ENCODE measurements at places on chromosomes 2 and 18. TPM values are rescaled to one million over a fixed set of nuclear protein-coding genes. Genes with fewer than 3 reads are reported as not detected.

EFHD1 gene
- 5.7 TPM for total RNA-seq

UGT1A8 gene
- total RNA-seq, result not detected

- peak overlapping the region; percentile 74 for H3K27ac ChIP-seq
- no peak overlapping the region for H3K4me3 ChIP-seq
- H3K4me1 ChIP-seq, result peaks cover 35% of the 10 kb centered on the region
These were observed 163.4 kb upstream of the NOSTRIN start for GRCh38 chr2:168639018-168639417.

- H3K27me3 ChIP-seq, result no peaks in the 10 kb centered on the region
- no peak for DNase-seq
- H3K36me3 ChIP-seq, result no peaks in the 10 kb centered on the region
- no peak overlapping the region for H3K4me3 ChIP-seq
- H3K4me1 ChIP-seq, result no peaks in the 10 kb centered on the region
These were observed 174.2 kb upstream of the TMEM200C start for GRCh38 chr18:6069539-6069938.

DNA sequence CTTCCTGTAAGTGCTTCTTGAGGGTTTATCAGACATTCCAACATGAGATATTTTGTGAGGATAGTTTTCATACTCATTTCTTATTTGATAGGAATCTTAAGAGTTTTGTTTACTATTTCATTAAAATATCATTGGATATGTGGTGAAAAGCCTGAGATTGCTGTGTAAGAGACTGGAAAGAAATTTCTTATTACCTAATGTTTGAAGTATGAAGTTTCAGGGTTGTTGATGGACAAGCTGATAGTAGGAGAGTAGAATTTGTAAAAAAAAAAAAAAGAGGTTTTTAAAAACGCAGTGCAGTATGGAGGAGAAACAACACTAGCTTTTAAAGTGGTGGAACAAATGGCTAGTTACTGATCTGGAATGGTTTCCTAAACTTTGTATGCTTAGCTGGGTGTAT lies 7.7 kb downstream of the EPB41L5 start:
- H3K36me3 ChIP-seq, result no peaks in the 10 kb centered on the region
- no peak overlapping the region for H3K27ac ChIP-seq
- no peak overlapping the region for H3K4me3 ChIP-seq
- H3K4me1 ChIP-seq, result no peaks in the 10 kb centered on the region

GRCh38 chr2:232981767-232982360 lies 31.2 kb downstream of the NGEF start:
- H3K27ac ChIP-seq, result no peak overlapping the region
- H3K4me1 ChIP-seq, result no peaks in the 10 kb centered on the region
- H3K4me3 ChIP-seq, result no peak overlapping the region
- H3K36me3 ChIP-seq, result no peaks in the 10 kb centered on the region

Data from sigmoid colon (tissue), 7 donors.